AG09319 (cell line): ENCODE measurements at places on chromosomes 13 and 19.
A peak's percentile ranks its signal among the peaks of the same experiment; 100 is the strongest.

DNA sequence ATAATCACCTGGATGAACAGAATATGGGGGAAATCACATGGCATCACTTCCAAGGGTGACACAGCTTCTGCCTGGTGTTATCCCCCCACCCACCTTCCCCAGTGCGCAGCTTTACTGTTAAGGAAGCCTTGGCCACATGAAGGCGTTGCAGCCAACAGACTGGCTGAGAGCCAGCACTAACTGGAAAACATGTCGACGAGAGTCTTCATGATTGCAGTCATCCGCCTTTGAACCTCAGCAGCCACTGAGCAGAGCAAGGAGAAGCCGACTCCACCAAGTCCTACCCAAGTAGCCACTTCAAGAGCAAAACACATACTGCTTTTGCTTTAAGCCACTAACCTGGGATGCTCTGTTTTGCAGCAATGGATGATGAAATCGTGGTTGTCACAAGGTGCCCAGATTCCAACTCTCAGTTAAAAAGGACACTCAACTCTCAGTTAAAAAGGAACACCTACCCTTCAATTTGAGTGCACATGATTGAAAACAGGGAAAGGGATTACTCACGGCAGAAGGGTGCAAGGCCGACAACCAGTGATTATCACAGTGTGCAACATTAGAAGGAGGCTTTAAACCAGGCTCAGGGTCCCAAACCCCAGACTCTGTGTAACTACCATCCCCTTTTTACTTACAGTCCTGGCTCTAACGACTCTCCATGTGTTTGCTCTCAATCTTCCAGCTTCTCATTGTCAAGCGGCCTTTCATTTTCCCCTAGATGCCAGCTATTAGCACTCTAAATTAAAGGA lies 149.1 kb downstream of the KLF12 start:
- no peak for DNase-seq

- DNase-seq: no peak
These were observed 10.8 kb downstream of the LATS2 start for GRCh38 chr13:21050288-21051197.

DNA sequence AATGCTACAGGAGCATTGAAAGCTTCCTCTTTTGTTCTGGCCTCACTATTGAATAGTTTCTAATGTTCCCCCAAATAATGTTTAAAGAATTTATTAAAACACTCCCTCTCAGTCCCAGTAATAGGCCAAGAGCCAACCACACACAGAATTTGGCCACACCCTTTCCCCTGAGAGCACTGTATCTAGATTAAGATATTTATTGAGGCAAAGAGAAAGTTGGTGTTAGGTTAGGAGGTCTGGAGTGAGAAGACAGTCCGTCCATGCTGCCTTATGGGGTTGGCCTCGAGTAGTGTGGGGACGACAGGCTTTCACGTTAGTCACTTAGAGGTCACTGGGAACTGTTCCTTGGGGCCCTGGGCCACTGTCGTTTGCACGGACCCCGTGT lies 122.9 kb upstream of the RNF113B start:
- no peak for DNase-seq

- DNase-seq: no peak
These were observed 382.9 kb downstream of the OLFM4 start for GRCh38 chr13:53411463-53411862.

DNA sequence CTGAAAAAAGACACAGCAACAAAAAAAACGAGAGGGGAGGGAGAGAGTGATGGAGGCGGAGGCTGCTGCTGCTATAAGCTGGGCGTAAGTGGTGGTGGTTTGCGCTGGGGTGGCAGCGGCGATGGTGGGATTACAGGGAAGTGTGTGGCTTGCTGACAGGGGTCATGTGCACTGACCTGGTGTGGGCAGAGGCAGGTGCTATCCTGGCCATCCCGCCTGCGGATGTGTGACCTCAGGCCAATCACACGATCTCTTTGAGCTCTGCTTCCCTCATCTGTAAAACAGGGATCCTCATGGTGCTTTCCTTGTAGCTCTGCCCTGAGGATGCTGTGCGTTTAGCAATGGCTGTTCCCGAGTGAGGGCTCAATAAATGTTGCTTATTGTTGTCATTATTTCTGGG lies 3.3 kb upstream of the ZNF580 start:
- no peak for DNase-seq

DNA sequence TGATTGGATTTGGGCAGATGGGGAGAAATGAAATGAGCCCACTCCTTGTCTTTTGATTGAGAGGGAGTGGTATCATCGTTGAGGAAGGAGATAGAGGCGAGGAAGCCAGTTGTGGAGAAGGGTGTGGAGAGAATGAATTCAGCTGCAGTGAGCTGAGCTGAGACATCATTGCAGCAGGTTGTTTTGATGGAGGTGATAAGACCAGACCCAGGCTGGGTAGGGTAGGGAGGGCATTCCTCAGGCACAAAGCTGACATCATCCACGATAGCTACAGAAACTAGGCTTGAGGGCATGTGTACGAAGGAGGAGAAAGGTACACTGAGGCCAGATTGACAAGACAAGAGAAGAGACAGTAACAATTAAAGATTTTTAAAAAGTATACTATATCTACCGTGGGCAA lies 1500.9 kb upstream of the SLC10A2 start:
- no peak for DNase-seq

- DNase-seq: no peak
These were observed at the start of gene NAPSA for GRCh38 chr19:50365434-50366306. NAPSA (minus strand) TSS chr19:50365639; CDS start chr19:50365621, 18 bp downstream.

GRCh38 chr19:58491393-58491792 lies 15.2 kb downstream of the ZNF446 start:
- DNase-seq: no peak

DNA sequence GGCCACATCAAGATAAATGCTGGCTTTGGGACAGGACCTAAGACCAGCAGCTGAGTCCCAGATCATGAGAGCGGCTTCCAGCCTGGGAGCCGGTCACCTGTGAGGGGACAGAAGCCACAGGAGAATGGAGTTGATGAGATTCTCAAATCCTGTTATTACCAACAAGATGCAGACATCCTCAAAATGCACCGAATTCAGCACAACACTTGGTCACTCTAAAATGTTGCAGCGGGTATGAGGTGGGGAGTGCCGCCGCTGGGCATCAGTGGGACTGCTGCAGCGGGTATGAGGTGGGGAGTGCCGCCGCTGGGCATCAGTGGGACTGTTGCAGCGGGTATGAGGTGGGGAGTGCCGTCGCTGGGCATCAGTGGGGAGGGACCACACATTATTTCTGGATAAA lies 21.2 kb downstream of the RANBP3 start:
- no peak for DNase-seq

DNA sequence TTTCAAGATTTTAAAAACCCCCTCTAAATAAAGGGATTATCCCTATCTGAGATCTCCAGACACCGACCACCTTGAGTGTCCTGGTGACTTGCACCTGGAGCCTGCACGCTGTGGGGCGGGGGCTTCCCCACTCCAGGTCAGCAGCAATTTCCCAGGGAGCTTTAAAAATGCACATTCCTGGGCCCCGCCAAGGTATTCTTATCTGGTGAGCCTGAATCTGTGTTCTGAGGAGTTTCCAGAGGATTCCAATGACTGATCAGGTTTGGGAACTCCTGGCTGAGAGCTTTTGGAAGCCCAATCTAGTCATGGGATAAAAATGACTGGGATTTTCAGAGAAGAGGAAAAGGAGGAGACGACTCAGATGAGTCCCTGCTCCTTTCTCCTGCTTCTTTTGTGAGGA lies 66.1 kb downstream of the FGF9 start:
- no peak for DNase-seq

GRCh38 chr13:59776924-59777690 lies 386.6 kb downstream of the DIAPH3 start:
- DNase-seq: no peak

DNA sequence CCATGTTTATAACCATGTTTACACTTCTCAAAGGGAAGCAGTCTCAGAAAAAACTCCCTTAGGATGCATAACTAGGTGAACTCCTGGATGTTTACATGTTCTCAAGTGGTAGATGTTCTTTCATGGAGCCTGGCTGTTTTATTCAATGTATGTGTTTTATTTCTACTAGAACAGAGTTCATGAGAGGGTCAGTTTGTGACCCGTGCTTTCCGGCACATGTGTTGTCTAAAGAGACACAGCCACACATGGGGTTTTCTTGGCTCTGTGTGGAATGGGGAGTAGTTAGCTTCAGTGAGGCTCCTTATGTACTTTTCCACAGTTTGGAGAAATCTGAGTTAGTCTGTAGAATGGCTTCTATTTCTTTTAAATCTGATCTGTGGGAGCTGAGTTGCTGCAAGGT lies 60.9 kb downstream of the ATP8A2 start:
- DNase-seq: no peak

DNA sequence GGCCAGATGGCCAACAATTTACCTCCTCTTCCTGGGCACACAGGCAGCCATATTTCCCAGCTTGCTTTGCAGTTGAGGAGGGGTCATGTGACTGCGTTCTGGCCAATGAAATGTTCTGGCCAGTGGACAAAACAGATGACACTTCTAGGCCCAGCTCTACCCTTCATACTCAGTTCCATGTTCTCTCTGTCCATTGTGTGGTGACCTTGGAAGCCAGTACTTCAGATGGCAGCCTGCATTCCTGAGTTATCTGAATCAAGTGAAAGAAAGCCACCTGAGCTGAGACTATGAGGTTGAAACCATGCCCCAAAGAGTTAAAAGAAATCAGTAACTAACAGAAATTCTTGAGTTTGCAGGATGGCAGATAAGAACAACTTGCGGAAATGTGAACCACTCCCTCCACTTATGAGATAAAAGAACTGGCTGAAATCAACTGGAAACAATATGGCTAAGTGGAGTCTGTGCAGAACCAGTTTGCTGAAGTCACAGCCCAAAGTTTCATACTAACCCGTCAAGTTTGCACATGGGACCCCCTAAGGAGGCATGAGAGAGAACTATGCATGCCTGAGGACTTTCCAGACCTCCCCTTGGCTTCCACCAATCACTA lies 8.1 kb downstream of the FAM187B start:
- DNase-seq: no peak

GRCh38 chr13:30618186-30618929 lies 638 bp downstream of the USPL1 start:
- no peak for DNase-seq

GRCh38 chr13:95920485-95920884 lies 132.7 kb downstream of the UGGT2 start:
- no peak for DNase-seq

DNA sequence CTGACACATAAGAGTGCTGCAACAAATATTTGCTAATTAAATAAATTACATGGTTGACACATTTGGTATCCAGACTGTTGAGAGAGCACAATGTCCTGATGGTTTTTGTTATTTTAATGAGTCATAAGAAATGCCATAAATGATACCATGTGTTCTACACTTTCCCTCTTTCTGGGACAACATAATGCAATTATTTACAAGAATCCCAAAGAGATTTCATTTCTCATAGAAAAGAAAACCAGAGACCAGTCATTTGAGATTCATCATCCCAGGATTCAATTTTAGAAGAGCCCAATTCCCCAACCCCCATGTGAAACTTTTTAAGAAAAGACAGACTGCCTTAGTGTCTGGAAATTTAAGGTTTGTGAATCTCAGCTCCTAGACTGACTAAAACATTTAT lies 399.6 kb downstream of the DCT start:
- DNase-seq: peak; percentile 27

- DNase-seq: no peak
These were observed 1421.3 kb downstream of the OLFM4 start for GRCh38 chr13:54449922-54450321.

GRCh38 chr13:41603917-41604316 lies 146.6 kb downstream of the RGCC start:
- no peak for DNase-seq

GRCh38 chr13:101529422-101529821 lies 76.9 kb downstream of the ITGBL1 start:
- DNase-seq: no peak

- no peak for DNase-seq
These were observed 29.6 kb downstream of the ADPRHL1 start for GRCh38 chr13:113423520-113424163.

DNA sequence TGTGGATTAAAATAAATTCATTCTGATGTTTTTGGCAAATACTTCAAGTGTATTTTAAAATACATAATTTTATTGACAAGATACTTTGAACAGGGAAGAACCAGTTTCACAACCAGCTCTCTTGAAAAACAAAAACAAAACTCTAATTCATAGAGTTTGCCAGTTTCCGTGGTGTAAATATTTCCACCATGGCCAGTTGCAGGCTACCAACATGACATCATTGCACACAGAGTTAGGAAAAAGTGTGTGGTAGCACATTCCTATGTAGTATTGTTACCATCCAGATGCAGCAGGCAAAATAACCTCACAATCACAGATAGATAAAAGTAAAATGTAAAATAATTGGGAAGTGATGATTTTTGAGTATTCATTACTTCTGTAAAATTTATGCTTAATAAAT lies 7.7 kb upstream of the RNF113B start:
- DNase-seq: no peak

GRCh38 chr13:98411617-98412265 lies 165.2 kb downstream of the STK24 start:
- no peak for DNase-seq

- DNase-seq: no peak
These were observed at the start of gene CILP2 for GRCh38 chr19:19538061-19538784. CILP2 (plus strand) TSS chr19:19538265; CDS start chr19:19538350, 85 bp downstream.

- DNase-seq: no peak
These were observed 49.9 kb downstream of the TBC1D4 start for GRCh38 chr13:75432045-75432444.

DNA sequence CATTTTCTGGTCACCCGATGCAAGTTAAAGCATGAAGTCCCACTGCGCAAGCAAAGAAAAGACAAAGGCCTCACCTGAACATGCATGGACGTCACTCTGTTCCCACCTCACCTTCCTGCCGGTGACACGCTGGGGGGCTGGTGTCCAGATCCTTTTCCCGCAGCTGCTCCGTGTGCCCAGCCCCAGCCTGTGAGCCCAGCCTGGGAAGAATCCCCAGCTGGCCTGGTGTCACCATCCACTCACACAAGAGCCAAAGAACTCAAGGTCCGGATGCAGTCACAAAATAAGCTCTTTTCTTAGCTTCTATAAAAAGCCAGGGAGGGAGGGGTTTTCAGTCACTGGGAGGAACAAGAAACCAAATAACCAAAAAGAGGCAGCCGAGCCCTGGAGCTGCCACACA lies 249.9 kb downstream of the COL4A1 start:
- DNase-seq: no peak

DNA sequence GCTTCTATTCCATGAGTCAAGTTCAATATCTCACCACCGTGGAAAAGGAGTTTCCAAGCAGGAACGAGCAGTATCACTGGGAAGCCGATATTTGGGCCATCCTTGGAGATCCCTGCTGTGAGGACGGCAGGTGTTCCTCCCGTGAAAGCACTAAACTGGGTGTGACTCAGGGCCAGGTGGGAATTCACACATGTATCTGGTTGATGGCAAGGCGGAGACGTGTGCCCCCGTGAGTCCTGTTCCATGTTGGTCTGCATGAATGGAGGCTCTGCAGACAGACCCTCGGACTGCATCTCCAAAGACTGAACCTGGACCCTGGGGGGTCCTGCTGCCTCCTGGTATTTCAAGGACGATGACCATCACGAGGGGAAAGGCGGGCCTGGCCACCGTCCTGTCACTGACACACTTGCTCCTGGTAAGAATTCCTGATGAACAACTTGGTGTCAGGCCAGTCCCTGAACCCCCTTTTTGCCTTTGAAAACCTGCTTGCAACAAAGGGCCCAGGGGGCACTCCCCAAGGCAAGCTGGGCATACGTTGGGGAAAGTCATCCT lies 22.8 kb upstream of the GAS6 start:
- no peak for DNase-seq
